Sigmoid colon (tissue), 7 donors: ENCODE measurements at places on chromosomes 16 and 17. TPM values are rescaled to one million over a fixed set of nuclear protein-coding genes. Genes with fewer than 3 reads are reported as not detected.
A peak's percentile ranks its signal among the peaks of the same experiment; 100 is the strongest.

GRCh38 chr17:79631640-79632431, 21.0 kb upstream of the RBFOX3 start:
- DNase-seq, result peak; percentile 46

DNA sequence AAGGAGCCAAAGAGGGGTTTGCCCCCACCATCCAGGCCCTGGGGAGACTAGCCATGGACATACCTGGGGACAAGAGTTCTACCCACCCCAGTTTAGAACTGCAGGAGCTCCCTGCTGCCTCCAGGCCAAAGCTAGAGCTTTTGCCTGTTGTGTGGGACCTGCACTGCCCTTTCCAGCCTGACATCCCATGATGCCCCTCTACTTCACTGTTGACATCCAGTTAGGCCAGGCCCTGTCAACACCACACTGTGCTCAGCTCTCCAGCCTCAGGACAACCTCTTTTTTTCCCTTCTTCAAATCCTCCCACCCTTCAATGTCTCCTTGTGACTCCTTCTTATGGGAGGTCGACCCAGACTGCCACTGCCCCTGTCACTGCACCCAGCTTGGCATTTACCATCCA, 19.8 kb upstream of the CBFB start:
- DNase-seq, result no peak

- peak; percentile 4 for DNase-seq
These were observed 25.0 kb downstream of the CDK12 start for GRCh38 chr17:39486242-39486641.

DNA sequence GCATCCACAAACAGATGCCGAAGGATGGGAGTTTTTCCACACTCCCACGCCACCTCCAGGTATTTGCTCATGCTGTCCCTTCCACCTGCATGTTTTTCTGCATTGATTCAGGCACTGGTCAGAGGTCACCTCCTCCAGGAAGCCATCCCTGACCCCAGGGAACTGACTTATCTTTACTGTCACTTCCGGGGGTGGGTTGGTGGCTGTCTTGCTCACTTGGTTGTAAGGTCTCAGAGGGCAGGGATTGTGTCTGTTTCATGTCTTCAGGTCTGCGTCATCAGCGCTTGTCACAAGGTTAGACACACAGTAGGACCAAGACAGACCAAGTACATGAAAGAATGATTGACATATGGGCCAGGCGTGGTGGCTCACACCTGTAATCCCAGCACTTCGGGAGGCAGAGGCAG, 1.9 kb upstream of the IL4R start:
- DNase-seq, result peak; percentile 57

- DNase-seq, result no peak
These were observed 13.6 kb downstream of the MFSD11 start for GRCh38 chr17:76751416-76751993.

- no peak for DNase-seq
These were observed 2.3 kb upstream of the ALKBH5 start for GRCh38 chr17:18181358-18181757.

DNA sequence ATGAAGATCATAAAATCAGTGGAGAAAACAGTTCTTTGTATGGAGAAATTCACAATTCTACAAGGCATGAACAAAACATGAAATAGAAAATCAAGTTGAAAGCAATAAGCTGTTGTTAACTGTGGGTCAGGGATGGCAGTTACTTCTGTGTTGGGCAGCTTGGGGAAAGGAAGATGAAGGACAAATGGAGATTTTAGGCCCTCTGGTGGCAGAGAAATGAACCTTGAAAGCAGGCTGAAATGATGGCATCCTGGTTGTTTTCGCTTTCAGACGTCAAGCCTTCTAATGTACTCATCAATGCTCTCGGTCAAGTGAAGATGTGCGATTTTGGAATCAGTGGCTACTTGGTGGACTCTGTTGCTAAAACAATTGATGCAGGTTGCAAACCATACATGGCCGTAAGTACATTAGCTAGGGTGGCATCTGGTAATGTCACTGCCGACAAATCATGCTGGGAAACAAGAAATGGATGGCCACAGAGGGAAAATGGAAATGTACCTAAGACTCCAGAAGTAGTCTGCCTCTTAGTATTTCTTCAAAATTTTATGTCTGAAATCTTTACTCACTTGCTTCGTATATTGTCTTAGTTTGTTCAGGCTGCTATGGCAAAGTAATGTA, 108.9 kb downstream of the MAP2K6 start:
- no peak for DNase-seq

DNA sequence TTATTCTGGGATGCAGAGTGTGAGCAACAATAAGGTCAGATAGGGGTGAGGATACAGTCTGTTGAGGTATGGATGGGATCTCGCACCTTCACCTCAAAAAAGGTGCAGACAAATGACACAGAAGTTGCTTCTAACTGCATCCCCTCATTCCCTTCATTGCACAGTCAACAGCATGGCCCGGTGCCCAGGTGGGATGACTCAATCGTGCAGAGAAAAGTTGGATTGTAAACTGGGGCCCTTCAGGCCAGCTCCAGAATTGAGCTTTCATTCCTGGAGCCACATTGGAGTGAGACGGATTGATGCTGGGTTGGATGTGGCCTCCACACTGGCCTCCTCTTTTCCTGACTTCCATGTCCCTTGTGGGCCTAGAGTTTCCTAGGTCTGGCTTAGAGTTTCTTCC, 977.4 kb downstream of the KCNJ18 start:
- DNase-seq, result no peak

- DNase-seq, result no peak
These were observed 1.7 kb downstream of the NFATC3 start for GRCh38 chr16:68086860-68087268.

- no peak for DNase-seq
These were observed 6.8 kb downstream of the HSBP1 start for GRCh38 chr16:83814659-83814985.

DNA sequence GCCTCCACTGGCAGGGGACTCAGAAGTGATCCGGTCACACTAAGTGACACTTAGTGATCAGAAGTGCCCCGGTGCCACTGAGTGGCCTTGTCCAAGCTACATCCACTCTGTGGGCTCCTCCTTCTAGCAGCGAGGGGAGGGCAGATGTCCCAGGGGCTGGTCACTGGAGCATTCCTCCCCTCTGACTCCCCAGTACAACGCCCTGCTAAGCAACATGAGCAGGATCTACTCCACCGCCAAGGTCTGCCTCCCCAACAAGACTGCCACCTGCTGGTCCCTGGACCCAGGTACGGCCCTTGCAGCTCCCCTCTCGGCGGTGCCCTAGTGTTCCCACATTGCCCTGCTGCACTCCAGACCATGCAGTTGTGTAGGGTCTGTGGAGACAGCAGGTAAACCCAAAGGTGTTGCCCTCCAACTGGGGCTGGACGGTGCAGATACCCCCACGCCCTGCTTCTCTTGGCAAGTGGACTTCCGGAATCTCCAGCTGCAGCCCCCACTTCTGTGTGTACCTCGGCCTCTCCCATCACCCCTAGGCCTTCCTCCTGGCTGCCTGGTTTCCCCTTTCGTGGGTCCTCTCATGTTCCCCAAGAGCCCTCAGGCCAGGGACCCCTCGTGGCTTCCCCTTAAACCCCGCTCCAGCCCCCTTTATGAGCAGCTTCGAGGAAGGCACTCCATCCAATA, 2.1 kb downstream of the ACE start:
- DNase-seq, result peak; percentile 86

DNA sequence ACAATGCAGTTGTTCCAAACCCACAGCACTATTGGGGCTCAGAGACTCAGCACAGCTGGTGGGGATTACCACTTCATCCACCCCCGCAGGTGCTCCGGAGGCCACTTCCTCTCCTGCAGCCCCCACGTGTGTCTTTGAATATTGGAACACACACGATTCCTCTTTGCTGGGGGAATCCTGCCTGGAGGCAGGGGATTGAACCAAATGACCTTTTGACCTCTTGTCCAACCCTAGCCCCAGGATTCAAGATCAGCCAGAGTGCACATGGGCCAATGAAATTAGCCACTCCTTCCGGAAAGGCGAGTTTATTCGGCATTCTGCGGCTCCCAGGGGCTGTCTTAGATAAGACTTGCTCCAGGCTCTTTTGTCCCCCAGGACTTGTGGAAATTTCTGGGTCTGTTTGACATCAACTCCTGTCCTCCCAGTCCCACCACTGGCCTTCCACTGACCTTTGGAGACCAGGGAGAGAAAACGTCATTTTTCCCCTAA, 350.2 kb downstream of the FOXL1 start:
- DNase-seq, result no peak

GRCh38 chr16:23788685-23789084, 33.9 kb downstream of the CHP2 start:
- no peak for DNase-seq

- DNase-seq, result no peak
These were observed 71.0 kb downstream of the RBBP6 start for GRCh38 chr16:24610416-24610755.

DNA sequence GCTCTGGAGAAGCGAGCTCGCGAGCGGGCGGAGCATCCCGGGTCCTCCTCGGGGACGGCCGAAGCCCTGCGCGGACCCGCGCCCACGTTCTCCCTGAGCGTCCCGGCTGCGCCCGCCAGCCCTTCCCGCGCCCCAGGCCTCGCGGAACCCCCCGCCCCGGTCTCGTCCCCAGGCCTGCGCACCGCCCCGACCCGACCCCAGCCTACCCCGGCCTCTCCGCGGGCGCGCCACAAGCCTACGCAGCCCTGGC, 159 bp downstream of the USP36 start:
- no peak for DNase-seq

DNA sequence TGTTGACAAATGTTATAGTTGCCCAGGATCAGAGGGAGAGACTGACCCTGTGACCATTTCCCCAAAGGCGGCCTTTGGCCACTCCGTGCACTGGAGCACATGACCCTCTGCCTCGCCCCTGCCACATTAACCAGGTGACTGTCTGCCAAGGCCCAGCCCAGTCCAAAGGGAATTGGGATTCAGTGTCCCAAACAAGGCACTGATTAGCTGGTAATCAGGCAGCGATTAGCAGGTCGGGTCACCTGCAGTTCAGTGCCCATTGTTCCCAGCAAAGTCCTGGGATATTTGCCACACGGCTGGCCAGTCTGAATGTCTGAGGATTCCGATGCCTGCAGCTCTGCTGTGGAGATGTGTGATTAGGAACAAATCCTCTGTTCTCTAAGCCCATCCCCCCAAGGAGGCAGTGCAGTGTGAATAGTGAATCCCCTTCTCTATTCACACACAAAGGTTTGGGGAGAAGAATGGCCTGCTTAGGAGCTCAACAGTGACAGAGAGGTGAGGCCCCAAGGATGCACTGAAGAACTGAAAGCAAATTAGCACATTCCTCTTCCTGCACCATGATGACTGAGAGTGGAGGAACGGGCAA, 123.1 kb upstream of the MAF start:
- DNase-seq, result no peak

DNA sequence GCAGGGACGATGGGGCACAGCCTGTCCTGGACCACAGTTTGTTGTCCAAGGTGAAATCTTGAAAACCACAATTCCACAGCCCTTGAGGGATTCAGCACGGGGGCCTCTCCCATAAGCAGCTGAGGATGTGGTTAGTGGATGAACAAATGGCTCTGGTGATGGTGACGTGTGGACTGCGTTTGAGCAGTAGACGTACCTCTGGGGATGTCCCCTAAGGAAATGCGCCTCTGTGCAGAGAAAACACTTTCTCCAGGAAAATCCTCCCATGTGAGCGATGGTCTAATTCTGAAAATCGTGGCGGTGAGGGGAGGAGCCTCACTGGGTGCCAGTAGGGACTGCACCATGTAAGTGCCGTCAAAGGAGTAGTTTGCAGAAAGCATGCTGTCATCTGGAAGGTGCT, 2.7 kb upstream of the SEPTIN12 start:
- DNase-seq, result no peak

GRCh38 chr17:62919388-62919787, 46.6 kb upstream of the TANC2 start:
- DNase-seq, result no peak

GRCh38 chr16:72224260-72224768, 52.4 kb upstream of the PMFBP1 start:
- DNase-seq, result no peak

DNA sequence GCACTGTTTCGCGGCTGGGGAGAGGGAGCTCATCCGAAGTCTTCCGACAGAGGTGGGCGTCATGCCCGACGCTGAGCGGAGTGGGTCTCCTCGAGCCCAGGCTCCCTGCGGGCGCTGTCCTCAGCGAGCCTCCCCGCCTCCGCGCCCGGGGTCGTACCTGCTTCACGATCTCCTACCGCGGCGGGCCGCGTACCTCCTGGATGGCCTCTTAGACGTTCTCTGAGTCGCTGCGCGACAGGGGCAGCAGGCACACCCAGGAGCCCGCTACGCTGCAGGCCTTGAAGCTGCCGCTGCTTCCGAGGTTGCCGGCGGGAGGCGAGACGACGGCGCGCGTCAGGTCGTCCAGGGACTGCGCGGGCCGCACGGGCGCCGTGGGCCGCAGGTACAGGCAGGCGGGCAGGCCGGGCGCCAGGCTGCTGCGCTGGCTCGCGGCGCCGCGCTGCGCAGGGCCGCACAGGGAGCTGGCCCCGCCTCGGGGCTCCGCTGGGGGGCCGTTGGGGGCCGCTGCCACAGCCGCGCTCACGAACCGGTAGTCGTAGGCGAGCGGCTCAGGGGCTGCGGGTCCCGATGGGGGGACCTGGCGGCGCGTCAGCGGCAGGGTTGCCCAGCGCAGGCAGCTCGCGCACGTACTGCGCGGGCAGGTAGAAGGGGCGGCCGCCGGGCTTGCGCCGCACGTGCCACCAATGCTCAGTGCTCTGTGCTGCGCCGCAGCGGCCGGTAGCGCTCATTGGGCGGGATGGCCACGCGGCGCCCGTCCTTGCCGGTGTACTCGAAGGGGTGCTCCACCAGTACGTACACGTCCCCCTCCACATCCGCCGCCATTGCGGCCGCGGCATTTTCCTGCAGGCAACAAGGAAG, 116.4 kb upstream of the SMURF2 start:
- DNase-seq, result peak; percentile 67

- DNase-seq, result no peak
These were observed 69.3 kb downstream of the KCNJ2 start for GRCh38 chr17:70238646-70239045.

GRCh38 chr17:35548208-35548810, 10.8 kb upstream of the SLFN12L start:
- no peak for DNase-seq

GRCh38 chr16:66652661-66653360, 43.7 kb downstream of the CMTM4 start:
- DNase-seq, result peak; percentile 10

Gene SPNS2
- 9.8 TPM for total RNA-seq

Gene GRAP
- 3.3 TPM for total RNA-seq

Gene CDRT15
- not detected for total RNA-seq

Gene ZNF385C
- total RNA-seq, result not detected

Gene CCDC200
- not detected for total RNA-seq
